Right renal cortex interstitium (tissue), 3 donors: ENCODE measurements at places on chromosomes 12 and 14.

DNA sequence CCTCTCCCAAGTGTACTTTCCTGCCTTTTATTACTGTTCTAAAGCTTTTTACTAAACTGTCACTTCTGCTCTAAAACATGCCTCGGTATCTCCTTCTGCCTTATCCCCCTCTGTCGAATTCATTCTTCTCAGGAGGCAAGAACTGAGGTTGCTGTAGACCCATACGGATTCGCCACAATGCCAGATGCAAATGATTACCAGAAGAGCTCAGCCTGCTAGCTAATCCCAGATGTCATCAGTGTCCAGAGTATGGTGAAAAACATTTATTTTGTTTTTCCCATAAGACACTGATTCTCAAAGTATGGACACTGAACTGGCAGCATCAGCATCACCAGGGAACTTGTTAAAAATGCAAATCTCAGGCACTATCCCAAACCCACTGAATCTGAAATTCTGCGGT, 359.3 kb downstream of the TMTC2 start:
- no peak for DNase-seq

GRCh38 chr14:70121521-70121920, 67.2 kb downstream of the SLC8A3 start:
- DNase-seq = no peak

DNA sequence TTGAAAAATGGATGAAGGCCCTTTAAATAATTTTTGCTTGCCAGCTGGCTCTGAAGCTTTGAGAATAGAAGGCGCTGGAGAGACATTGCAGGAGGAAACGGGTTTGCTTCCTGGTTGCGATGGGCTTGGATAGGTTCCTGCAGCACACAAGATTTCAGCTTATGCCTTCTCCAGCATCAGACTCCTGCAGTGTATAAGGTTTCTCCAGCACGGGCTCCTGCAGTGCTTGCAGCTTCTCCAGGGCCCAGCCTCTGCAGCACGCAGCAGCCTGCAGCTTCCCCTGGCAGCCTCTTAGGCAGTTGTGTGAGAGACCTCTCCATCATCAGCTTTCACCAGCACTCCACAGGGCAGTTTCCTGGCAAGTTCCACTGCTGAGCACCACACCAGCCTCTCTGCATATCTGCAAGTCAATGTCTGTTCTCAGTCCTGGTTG, 78.7 kb upstream of the ZDHHC17 start:
- DNase-seq = no peak

GRCh38 chr12:6730169-6730568, 6.3 kb downstream of the COPS7A start:
- DNase-seq = no peak

DNA sequence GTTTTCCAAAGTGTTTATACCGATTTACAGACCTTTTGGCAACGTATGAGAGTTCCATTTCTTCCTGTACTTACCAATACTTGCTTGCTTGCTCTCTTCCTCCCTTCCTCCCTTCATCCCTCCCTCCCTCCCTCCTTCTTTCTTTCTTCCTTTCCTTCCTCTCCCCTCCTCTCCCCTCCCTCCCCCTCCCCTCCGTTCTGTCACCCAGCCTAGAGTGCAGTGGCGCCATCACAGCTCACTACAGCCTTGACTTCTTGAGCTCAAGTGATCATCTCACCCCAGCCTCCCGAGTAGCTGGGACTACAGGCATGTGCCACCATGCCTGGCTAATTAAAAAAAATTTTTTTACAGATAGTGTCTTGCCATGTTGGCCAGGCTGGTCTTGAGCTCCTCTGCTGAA, 40.4 kb downstream of the DIP2B start:
- no peak for DNase-seq

DNA sequence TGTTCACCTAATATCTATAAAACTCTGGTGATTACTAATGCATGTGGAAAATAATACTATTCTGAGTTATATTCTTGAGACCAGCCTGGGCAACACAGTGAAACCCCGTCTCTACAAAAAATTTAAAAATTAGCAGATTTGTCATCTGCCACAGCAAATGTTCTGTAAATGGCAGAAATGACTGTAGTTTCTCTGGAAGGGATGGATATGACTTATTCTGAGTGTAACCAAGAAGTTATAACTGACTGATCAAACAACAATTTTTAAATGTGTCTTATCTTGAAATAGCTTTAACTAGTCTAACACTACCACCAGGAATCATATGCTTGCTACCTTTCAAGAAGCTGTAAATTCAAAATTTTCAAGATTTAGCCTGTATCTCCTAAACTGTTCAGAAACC, 88.7 kb downstream of the PLBD1 start:
- DNase-seq = no peak

DNA sequence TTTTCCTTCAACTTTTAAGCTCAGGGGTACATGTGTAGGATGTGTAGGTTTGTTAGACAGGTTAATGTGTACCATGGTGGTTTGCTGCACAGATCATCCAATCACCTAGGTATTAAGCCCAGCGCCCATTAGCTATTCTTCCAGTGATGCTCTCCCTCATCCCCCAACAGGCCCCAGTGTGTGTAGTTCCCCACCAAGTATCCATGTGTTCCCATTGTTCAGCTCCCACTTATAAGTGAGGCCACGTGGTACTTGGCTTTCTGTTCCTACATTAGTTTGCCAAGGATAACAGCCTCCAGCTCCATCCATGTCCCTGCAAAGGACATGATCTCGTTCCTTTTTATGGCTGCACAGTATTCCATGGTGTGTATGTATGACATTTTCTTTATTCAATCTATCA, 48.6 kb upstream of the YARS2 start:
- DNase-seq = no peak

- DNase-seq = no peak
Observed at GRCh38 chr14:90608929-90609341, 207.3 kb downstream of the TTC7B start.

DNA sequence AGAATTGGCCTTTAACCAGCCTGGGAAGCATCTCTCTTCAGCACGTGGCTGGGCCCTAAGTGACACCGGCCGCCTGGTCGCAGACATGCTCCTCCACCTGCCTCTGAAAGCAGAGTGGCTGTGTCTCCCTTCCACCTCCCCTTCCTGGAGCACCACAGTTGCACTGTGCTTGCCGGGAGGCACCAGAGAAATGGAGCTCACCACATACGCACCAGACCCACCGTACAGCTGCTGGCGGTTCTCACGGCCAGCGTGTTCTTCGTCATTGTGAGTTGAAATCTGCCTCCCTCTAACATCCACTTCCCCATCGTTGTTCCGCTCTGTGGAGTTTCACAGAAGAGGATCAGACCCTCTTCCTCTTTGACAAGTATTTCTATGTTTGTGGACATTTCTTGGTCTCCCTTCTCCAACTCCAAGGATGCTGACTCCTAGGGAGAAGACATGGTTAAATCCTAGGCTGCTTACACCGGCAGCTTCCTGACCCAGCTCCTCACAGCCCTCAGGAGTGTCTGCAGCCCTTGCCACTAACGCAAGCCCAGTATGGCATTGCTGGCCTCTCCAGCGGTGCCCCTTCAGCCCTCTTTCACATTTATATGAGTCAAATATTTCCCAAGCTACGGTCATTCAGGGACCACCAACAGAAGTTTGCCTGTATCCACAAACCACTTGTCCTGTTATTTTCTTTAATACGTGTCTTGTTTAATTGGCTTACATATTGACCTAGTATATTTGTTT, 11.5 kb upstream of the KRT5 start:
- DNase-seq = no peak

- no peak for DNase-seq
Observed at GRCh38 chr14:95044463-95045105, 112.7 kb downstream of the DICER1 start.

DNA sequence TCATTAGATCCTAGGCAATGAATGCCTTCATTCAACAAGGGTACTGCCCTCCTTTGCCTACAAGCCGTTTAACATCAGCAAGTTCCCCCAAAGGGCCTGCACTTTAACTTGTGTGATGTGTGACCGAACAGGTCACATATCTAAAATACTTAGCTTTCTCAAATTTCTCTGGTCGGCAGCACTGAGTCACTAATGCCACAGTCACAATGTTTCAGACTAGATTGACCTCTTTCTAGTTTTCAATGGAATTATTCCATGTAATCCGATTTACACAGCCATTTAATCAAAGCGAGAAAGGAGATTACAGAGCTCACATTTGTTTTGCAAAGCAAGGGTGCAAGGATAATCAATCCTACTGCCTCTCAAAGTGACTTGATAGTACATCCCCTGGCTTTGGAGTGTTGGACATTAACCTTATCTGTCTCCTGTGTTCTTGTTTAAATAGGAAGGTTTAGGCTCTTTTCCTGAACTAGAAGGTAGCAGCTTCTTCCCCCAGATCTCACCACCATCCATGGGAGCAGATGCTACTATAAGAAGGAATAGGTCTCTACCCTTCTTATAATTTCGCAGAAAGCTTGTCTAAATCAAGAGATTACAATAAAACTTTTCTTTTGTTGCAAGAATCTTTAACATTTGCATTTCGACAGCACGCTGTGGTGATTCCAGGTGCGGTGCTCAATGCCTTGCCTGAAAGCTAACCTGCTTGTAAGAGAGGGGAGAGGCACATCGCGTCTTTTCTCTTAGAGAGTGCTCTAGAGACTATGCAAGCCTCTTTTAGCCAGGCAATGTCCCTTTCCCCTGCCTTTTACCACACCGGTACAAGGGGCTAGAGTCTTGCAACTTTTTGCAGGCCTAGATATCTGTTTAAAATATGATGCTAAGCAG, 1.8 kb downstream of the KITLG start:
- no peak for DNase-seq

DNA sequence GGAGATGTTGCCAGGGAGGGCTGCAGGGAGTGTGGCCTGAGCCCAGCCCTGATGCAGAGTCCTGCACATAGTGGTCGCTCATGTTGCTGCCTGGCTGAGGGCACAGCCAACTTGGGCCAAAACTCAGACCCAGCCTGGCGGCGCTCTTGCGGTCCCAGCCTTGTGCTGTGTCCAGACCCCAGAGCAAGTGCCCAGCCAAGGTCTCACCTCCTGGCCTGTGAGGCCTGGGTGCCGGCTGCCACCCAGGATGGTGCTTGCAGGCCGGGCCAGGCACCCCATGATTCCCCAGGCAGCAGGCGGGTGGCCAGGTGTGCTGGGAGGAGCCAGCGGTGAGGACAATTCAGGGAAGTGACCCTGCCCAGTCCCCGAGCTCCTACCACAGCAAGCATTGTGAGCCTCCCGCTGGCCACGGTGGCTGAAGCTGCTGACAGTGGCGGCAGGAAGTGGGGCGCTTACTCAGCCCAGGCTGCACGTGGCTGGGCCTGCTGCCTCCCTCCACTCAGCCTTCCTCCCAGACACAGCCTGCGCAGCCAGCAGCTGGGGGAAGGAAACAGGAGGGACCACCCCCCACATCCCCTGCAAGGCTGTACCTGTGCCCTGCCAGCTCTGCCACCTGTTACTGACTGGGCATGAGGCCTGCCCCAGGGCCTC, 17.7 kb upstream of the PGF start:
- no peak for DNase-seq

DNA sequence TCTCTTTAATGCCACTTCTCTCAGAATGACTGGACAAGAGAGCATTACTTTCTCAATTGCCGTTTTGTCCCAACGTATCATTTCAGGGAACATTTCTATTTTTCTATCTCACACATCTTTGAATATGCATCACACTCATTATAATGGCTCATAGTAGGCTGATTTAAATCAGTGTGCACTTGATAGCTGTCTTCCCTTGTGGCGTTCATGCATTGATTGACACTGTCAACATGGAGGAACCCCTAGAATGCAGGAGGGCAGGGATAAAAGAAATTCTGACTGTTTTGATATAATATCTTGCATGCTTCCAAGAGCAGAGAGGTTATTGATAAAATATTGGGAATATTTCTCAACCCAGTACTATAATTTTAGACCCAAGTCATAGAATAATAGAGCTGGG, 1528.9 kb upstream of the FLRT2 start:
- no peak for DNase-seq

DNA sequence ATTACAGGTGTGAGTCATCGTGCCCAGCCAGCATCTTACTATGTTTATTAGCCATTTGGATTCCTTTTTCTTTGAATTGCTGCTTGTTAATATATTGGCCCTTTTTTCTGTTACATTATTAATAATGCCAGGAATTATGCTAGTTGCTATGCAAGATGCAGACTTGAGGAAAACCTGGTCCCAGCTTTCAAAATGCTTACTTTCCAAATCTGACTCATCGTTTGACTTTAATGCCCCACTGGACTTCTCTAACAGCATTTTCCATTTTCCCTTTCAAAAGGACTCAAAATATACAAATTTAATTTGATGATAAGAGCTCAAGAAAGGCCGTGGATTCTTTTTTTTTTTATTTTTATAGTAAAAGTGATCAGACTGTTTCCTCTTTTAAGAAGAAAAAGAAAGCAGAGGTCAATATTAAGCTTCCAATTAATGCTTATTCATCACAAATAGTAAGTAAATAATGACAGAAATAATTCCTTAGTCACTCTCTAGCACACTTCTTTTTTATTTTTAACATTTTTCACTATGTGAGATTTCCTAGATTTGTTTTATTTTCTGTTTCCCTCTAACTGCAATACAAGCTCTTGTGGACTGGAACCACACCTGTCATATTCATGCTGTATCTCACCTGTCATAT, 146.1 kb upstream of the FGD4 start:
- DNase-seq = no peak

GRCh38 chr12:1797991-1798640, 22.2 kb upstream of the LRTM2 start:
- no peak for DNase-seq

- DNase-seq = no peak
Observed at GRCh38 chr12:38555620-38556591, 239.3 kb downstream of the ALG10B start.

GRCh38 chr12:50655374-50655921, 108.5 kb upstream of the ATF1 start:
- no peak for DNase-seq

DNA sequence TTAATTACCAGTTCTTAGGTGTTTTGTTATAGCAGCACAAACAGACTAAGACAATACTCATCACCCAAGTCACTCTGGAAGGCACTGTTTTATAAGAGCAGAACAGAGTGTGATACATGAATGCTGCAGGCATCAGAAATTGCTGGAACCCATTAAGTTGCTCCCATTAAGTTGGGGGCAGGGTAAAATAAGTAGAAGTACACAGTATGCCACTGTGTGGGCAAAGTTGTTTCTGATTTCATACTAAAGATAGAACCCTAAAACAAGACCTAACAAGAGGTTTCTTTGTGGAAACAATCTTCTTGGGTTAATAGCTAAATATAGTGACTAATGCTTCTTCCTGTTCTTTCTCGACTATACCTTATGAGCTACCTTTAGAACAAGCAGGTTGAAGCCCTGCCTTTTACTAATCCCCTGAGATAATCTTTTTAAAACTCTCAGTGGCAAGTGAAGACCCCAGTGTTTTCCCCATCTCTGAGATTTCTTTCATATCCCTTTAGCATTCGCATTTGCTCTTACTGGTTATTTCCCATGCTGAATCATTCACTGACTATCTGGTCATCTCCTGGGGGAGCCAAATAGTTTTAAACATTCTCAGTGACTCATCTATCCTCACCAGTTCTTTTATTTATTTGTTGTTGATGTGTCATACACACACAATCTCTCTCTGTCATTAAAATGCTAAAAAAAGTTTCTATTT, 52.3 kb downstream of the SOCS2 start:
- DNase-seq = no peak
